A549 treated with dexamethasone at 1 μM for 4 hours (cell line): ENCODE measurements at places on chromosomes 6 and 20. TPM values are rescaled to one million over a fixed set of nuclear protein-coding genes. Genes with fewer than 3 reads are reported as not detected.

MUC21 gene
- total RNA-seq, result 0.02 TPM in 1 of 5 replicates, not detected in the others

NOX3 gene
- total RNA-seq, result not detected in 5 replicates

PREX1 gene
- 9.9 to 16.9 TPM (median 15.7 TPM) in 5 replicates for total RNA-seq

CDH26 gene
- total RNA-seq, result 0.06 to 0.17 TPM (median 0.13 TPM) in 5 replicates

COL12A1 gene
- total RNA-seq, result 4.3 to 6.7 TPM (median 5.4 TPM) in 5 replicates

TENT5A gene
- total RNA-seq, result 0.94 to 1.5 TPM (median 1.1 TPM) in 5 replicates

PSMB9 gene
- total RNA-seq, result 15.3 to 22.0 TPM (median 17.4 TPM) in 5 replicates

XKR7 gene
- total RNA-seq, result 0.01 TPM in 2 of 5 replicates, not detected in the others

IP6K3 gene
- total RNA-seq, result 1.7 to 2.4 TPM (median 2.0 TPM) in 5 replicates

LPA gene
- total RNA-seq, result 0.08 to 0.21 TPM (median 0.14 TPM) in 5 replicates

SOBP gene
- total RNA-seq, result 0.62 to 1.3 TPM (median 1.0 TPM) in 5 replicates

TUBB1 gene
- 0.02 TPM in 2 of 5 replicates, not detected in the others for total RNA-seq

KHDC1 gene
- total RNA-seq, result 2.7 to 4.2 TPM (median 3.4 TPM) in 5 replicates

SLC44A4 gene
- total RNA-seq, result 0.04 to 0.06 TPM in 2 of 5 replicates, not detected in the others

TREM1 gene
- 0.12 to 0.54 TPM (median 0.25 TPM) in 5 replicates for total RNA-seq

TCP1 gene
- 217 to 258 TPM (median 239 TPM) in 5 replicates for total RNA-seq

SNAP25 gene
- 15.3 to 20.7 TPM (median 16.8 TPM) in 5 replicates for total RNA-seq

THEMIS gene
- total RNA-seq, result not detected in 5 replicates

TSHZ2 gene
- not detected in 5 replicates for total RNA-seq

PRKN gene
- 0.02 to 0.09 TPM (median 0.06 TPM) in 4 of 5 replicates, not detected in the other for total RNA-seq

C20orf144 gene
- 0.08 to 0.15 TPM (median 0.09 TPM) in 5 replicates for total RNA-seq

PRSS35 gene
- 0.06 to 0.16 TPM (median 0.08 TPM) in 5 replicates for total RNA-seq

GUCA1A gene
- not detected in 5 replicates for total RNA-seq

DOK5 gene
- total RNA-seq, result not detected in 5 replicates

COL11A2 gene
- 0.51 to 0.91 TPM (median 0.81 TPM) in 5 replicates for total RNA-seq

SLC26A8 gene
- total RNA-seq, result 0.02 TPM in 1 of 5 replicates, not detected in the others

B3GAT2 gene
- 0.01 to 0.03 TPM (median 0.02 TPM) in 4 of 5 replicates, not detected in the other for total RNA-seq

ARHGAP40 gene
- 0.06 TPM in 1 of 5 replicates, not detected in the others for total RNA-seq

HLA-G gene
- not detected in 5 replicates for total RNA-seq

BPI gene
- not detected in 5 replicates for total RNA-seq

ZFP64 gene
- 17.0 to 25.6 TPM (median 21.9 TPM) in 5 replicates for total RNA-seq

NOTCH4 gene
- total RNA-seq, result 0.59 to 0.98 TPM (median 0.75 TPM) in 5 replicates

PERP gene
- 70.0 to 78.4 TPM (median 74.4 TPM) in 5 replicates for total RNA-seq

FAM83C gene
- total RNA-seq, result 0.07 to 0.13 TPM (median 0.11 TPM) in 5 replicates

GLYATL3 gene
- not detected in 5 replicates for total RNA-seq

KCNQ5 gene
- total RNA-seq, result 1.0 to 1.6 TPM (median 1.4 TPM) in 5 replicates

MYB gene
- 0.70 to 1.2 TPM (median 0.89 TPM) in 5 replicates for total RNA-seq

ARID1B gene
- 12.9 to 18.4 TPM (median 16.8 TPM) in 5 replicates for total RNA-seq

ULBP3 gene
- total RNA-seq, result 2.7 to 5.5 TPM (median 5.2 TPM) in 5 replicates

PTCHD4 gene
- total RNA-seq, result 0.02 to 0.06 TPM (median 0.04 TPM) in 4 of 5 replicates, not detected in the other

TAGAP gene
- not detected in 5 replicates for total RNA-seq

SLC22A16 gene
- not detected in 5 replicates for total RNA-seq

OXT gene
- not detected in 5 replicates for total RNA-seq

KIF25 gene
- 0.07 to 0.23 TPM (median 0.15 TPM) in 4 of 5 replicates, not detected in the other for total RNA-seq

SMLR1 gene
- total RNA-seq, result not detected in 5 replicates

TREM2 gene
- total RNA-seq, result 0.08 TPM in 1 of 5 replicates, not detected in the others

NINL gene
- total RNA-seq, result 13.2 to 17.4 TPM (median 14.4 TPM) in 5 replicates

HCRTR2 gene
- total RNA-seq, result not detected in 5 replicates

GGTLC1 gene
- not detected in 5 replicates for total RNA-seq

TTI1 gene
- 17.8 to 23.9 TPM (median 23.0 TPM) in 5 replicates for total RNA-seq

COL10A1 gene
- total RNA-seq, result 0.03 to 0.05 TPM (median 0.05 TPM) in 3 of 5 replicates, not detected in the others

KCNQ2 gene
- total RNA-seq, result 0.61 to 0.74 TPM (median 0.63 TPM) in 5 replicates

UTRN gene
- 7.0 to 12.2 TPM (median 10.5 TPM) in 5 replicates for total RNA-seq

ADGRF5 gene
- 0.01 TPM in 1 of 5 replicates, not detected in the others for total RNA-seq

ZDHHC14 gene
- 2.8 to 4.1 TPM (median 3.5 TPM) in 5 replicates for total RNA-seq
